NCI-H2171 (cell line): ENCODE measurements at places on chromosomes 6 and 20.

GRCh38 chr6:167706313-167707109 lies 120.2 kb upstream of the AFDN start:
- DNase-seq: no peak

DNA sequence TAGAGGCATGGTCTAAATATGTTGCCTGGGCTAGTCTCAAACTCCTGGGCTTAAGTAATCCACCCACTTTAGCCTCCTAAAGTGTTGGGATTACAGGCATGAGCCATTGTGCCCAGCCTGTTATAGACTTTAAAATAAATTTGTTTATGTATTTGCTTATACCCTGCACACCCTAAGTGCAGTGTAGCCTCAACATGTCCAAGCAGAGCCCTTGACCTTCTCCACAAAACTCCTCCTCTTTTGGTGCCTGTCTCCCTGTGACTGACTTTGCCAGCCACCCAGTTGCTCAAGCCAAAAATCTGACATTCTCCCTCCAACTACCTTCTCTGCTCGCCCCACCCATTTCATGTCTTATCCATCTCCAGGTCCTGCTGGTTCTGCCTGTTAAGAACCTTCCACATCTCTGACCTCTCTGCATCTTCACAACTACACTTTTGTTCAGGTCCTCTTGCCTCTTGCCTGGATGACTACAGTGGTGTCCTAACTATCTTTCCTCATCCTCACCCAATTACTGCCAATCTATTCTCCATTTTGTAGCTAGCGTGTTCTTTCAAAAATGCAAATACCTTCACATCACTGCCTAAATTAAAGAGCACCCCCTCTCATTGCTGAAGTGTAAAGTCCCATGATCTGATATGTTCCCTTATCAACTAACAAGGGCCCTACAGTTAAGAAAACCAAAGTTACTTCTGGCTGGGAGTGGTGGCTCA lies 11.2 kb upstream of the KIFC1 start:
- DNase-seq: no peak

GRCh38 chr6:91299544-91300491 lies 712.9 kb upstream of the MAP3K7 start:
- no peak for DNase-seq

- no peak for DNase-seq
These were observed 63.7 kb downstream of the PHACTR2 start for GRCh38 chr6:143741480-143741879.

GRCh38 chr6:29796026-29796425 lies 31.6 kb upstream of the HLA-G start:
- no peak for DNase-seq

DNA sequence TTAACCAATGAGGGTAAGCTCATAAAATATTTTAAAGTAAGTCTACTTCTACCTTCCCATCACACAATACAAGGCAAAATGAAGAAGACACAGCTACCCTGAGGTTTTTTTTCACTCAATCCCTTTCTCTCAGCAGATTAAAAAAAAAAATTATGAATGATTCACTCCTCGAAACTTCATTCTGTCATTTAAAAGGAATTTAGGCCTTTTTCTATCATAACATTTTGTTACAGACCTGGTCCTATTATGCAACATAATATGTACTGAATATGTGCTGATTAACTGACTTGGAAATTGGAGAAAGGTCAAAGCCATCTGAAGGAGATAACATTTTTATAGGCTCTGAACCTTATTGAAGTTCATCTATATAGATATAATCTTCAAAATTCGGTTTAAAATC lies 45.5 kb downstream of the PRL start:
- DNase-seq: no peak

GRCh38 chr6:8000636-8001035 lies 63.6 kb downstream of the BLOC1S5 start:
- no peak for DNase-seq
